ENCODE measurements at places on chromosomes 13 and 19. TPM values are rescaled to one million over a fixed set of nuclear protein-coding genes. Genes with fewer than 3 reads are reported as not detected.

Gene ATP8A2
- total RNA-seq = 0.24 TPM

DNA sequence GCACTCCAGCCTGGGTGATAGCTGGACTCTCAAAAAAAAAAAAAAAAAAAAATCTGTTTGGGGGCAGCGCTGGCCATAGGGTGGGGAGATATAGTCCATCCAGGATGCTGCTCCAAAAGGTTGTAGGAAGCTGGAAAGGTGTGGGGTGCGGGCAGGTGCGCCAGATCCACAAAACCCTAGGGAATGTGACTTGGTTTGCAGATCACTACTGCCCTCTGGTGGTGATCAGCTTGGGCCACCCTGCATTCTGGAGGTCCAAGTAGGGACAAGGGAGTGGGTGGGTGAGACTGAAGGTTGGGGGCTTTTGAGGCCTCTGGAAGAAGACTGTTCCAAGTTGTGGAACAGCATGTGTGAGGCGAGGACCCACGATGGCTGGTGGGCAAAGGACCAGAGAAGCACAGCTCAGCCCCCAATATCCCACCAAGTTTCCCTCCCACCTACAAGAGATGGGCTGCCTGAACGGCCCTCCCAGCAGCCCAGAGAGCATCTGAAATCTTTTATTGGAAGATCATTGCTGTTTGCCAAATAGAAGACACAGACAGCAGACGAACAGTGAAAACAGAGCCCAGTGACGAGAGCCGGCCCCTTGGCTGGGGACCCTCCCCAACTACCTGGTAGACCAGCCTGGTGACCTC is 10.4 kb upstream of the TYK2 start:
- peak; percentile 65 for DNase-seq

DNA sequence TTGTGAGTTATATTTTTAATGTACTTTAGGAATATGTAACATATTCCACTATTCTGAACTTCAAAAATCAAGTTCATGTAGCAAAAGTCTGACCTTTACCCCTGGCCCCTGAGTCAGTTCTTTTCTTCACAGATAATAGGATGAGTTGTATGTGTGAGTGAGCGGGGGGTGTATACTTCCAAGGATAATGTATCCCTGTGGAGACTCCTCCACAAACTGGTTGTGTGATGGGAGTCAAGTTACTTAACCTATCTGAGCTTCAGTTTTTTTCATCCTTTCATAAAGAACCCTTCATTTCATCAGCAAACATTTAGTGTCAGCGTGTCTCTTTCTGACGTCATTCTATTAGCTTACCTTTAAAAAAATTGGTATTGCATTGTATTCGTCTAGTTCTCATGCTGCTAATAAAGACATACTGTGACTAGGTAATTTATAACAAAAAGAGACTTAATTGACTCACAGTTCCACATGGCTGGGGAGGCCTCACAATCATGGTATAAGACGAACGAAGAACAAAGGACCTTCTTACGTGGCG is 288.1 kb upstream of the GPC6 start:
- no peak for DNase-seq

DNA sequence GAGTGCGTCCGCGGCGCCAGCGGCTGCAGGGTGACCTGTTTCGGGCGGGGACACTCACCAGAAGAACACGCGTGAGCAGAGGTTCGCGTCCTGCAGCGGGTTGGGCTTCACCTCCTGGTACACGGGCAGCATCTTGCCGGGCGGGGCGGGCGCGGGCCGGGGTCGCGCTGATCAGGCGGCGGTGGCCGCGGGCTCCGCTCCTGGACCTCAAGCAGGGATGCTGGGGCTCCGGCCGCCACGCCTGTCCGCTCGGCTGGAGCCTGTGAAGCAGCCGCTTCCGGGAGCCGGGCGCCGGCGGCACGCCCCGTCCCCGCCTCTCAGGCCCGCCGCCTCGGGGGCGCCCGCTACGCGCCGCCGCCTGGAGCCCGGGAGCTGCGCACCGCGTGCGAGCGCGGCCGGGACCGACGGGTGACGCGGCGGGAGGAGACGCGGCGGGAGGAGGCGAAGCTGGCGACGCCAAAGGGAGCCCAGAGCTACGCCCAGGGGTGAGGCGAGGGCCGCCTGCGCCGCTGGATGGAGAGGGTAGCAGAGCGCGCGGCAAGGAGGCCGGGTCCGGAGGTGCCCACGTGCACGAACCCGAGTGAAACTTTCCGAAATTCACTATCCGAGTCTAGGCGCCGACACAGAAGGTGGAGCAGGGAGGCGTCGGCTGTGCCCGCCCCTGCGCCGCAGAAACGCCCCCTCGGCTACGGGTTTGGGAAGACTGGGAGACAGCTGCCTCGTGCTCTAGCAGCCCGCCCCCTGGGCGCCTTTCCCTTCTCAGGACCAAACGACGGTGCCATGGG is at the start of gene ABCC4:
Gene ABCC4, minus strand, starts transcription at position 269 of the 785 bp plus-strand sequence. Its CDS starts 137 bp downstream, at position 132.
- peak; percentile 75 for DNase-seq

DNA sequence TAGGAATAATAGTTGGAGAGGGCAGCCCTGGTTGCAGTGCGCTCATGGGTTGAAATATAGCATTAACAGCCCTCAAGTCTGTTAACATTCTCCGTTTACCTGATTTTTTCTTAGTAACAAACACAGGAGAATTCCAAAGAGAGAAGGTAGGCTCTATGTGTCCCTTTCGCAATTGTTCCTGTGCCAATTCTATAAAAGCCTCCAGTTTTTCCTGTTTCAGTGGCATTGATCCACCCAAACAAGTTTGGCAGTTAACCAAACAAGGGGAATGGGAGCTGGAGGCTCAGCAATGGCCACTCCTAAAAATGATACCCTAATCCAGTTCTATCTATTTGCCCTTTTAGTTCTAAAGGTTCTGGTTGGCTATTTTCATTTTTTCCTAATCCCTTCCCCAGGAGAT is 151.6 kb downstream of the ZNF486 start:
- DNase-seq = no peak

- DNase-seq = no peak
Observed at GRCh38 chr13:59305896-59306295, 857.8 kb downstream of the DIAPH3 start.

- DNase-seq = no peak
Observed at GRCh38 chr13:105732806-105733529, 802.5 kb downstream of the EFNB2 start.

Gene SDHAF1
- 11.4 TPM for total RNA-seq

- no peak for DNase-seq
Observed at GRCh38 chr13:37453246-37453645, 145.3 kb downstream of the POSTN start.

Gene ZNF730
- 0.42 TPM for total RNA-seq

GRCh38 chr19:42293540-42293939 is 8.4 kb upstream of the PRR19 start:
- DNase-seq = no peak

DNA sequence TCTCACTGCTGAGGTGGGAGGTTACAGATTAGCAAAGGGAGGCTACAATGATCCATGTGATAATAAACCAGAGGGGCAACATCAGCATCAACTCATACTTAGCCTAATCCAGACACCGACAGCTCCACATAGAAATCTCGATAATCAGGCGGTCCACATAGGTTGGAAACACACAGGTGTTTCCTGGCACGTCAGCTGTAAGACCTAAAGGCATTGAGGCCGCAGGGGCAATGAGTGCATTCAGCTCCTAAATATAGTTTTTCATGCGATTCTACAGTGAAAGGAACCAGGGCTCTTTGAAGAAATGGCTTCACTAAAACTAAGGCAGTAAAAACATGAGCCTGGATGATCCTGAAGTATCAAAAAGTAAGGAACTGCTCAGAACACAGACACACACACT is 19.3 kb downstream of the PLPP2 start:
- DNase-seq = no peak

DNA sequence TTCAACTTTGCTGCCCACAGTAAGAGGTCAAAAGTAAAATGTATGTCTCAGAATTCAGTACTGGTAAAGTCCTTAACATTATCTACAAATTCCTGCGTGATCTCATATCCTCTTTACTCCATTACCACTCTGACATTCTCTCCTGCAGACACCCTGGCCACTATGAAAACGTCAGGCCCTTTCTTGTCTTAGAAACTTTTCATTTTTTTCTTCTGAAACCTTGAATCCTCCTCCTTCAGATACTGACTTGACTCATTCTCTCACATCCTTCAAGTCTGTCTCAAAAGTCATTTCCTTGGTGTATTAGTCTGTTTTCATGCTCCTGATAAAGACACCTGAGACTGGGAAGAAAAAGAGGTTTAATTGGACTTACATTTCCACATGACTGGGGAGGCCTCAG is 262.3 kb downstream of the POU4F1 start:
- no peak for DNase-seq

DNA sequence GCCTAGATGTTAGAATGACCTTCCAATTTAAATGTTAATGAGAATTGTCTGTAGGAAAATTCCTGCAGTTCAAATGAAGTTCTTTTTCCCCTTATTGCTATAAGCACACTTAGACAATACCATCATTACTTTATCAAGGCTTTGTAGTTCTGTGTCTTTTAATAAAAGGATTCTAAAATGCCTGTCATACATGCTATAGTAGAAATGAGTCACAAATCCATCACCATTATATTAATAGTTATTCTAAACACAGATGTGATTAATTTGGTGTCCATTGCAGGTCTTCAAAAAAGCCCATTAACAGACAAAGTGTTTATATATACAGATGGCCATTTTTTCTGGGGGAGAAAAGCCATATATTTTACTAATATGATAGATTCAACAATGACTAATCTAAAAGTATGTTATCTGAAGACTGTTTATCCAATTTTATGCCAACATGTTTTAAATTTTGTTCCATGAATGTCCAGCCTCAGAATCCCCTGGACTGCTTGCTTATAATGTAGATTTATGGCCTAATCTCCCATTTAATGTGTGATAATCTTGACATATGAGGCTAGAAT is 1678.3 kb upstream of the PCDH20 start:
- no peak for DNase-seq

DNA sequence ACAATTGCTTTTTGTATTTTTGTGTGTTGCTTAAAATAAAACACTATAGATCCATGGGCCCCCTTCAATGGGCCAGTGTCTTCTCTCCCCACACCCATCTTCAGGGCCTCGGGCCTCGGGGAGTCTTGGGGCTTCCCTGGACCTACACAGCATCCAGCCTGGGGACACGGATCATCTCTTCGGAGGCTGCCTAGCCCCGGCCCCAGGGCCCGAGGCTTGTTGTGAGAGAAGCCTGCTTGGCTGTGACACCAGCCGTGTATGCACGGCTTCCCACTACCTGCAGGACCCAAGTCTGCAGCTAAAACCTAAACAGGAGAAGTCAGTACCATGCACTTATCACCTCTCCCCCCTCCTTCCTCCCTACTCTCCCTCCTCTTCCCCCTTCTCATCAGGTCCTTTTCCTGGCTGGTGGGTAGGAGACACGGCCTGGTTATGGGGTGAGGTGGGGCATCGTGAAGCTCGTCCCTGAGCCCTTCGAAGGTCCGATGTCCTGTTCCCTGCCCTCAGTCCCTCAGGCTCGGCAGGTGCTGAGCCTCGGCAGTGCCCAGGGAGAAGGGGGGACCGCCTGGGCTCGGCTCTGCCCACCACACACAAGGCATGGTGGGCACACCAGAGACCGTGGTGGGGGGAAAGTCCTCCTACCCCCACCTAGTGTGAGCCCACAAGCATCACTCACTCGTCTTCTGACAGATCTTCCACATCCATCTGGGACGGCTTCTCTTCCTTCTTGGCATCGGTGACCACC is 9.5 kb downstream of the C13orf46 start:
- DNase-seq = peak; percentile 8

Gene KL
- total RNA-seq = 3.3 TPM

DNA sequence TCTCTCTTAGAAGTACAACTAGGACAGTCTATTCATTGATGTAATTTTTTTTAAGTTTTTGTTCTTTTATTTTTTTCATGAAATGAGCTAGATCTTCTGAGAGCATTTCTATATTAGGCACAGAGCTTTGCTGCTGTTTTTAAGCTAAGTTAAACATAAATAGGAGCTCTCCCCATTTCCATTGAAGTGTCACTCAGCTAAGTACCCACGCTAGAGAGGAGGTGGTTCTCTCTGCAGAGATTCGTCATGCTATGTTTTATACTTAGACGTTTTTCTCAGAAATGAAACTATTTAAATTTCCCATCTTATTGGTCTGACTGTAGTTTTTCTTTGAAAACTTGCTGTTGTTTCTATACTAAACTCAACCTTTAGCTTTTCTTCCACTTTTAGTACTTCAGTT is 271.5 kb downstream of the PCDH9 start:
- DNase-seq = no peak
